K562 (cell line): ENCODE measurements at places on chromosomes 16 and 17. TPM values are rescaled to one million over a fixed set of nuclear protein-coding genes. Genes with fewer than 3 reads are reported as not detected.

- peak; percentile 76 for DNase-seq
Observed at GRCh38 chr17:42067371-42068091, 17.1 kb upstream of the C17orf113 start.

The GJD3 gene
- total RNA-seq: 0.38 TPM in 1 of 2 replicates, not detected in the other

The CYGB gene
- 0.13 and 0.24 TPM in 2 replicates for total RNA-seq

- no peak for DNase-seq
Observed at GRCh38 chr16:81224824-81225223, 13.7 kb upstream of the BCO1 start.

DNA sequence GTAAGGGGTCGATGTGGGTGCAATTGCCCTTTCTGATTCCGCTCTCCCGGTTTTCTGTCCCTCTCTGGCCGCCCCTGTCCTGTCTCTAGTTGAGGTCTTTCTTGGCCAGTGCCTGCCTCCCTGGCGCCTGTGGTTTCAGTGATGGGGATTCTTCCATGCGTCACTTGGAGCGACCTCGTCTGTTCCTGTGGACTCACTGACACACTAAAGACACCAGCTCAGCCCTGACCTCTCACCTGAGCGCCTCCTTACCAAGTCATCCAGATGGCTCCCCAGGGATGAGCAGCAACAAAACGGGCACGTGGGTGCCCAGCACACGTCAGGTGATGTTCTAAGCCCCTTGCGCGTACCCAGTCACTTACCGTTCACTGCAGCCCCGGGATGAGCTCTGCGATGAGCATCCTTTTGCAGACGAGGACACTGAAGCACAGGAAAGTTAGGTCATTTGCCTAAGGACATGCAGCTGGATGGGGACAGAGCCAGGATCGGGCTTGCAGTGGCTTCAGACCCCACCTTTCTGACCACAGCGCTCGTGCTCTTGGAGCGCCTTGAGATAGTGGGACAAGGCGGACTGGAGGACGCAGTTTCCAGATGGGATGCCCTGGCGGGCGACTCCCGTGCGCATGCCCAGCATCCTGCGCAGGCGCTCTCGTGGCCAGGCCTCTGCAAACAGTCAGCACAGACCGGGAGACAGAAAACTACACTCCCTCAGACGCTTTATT is 11.5 kb upstream of the LGALS3BP start:
- no peak for DNase-seq

DNA sequence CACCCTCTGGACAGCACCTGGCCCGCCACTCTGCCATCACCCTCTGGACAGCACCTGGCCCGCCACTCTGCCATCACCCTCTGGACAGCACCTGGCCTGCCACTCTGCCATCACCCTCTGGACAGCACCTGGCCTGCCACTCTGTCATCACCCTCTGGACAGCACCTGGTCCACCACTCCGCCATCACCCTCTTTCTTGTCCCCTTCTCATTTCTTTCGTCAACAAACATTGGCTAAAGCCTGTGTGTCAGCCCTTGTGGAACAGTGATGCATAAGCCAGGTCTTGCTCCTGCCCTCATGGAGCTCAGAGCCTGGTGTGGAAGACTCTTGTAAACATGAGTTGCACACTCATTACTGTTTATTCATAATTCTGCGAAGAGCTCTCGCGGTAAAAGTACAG is 31.2 kb downstream of the CDK5R1 start:
- no peak for DNase-seq

GRCh38 chr16:85139881-85140339 is 27.6 kb upstream of the CIBAR2 start:
- no peak for DNase-seq
